ENCODE measurements at places on chromosomes 6 and 20.

GRCh38 chr20:4350096-4350495, 334.7 kb upstream of the RNF24 start:
- DNase-seq: no peak

DNA sequence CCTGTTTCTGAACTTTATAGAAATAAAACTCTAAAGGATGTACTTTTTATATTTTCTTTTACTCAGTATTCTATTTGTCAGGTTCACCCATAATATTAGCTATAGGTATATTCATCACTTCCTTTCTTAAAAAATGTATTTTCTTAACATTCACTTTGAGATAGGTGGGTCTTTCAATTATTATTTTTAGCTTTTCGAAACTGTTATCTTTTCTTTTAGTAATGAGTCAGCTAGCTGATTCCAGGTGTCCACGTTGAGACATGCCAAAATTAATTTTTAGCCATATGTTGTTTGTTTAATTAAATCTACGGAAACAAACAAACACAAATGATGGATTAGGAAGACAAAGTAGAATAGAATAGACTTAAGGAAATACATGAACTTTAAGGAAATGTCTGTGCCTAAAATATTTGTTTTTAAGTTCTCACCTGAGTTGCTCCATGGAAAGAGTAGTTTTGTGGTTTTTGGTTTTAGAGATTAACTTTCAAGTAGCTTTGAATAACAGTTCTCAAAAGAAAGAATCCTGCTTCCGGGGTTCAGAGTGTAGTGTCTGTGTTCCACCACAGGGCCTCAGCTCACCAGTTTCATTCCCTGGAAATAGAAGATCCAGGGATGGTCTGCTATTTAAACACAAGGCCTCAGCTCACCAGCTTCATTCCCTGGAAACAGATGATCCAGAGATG, 435.0 kb downstream of the HAO1 start:
- DNase-seq: no peak

- no peak for DNase-seq
These were observed 55.1 kb downstream of the TBXT start for GRCh38 chr6:166112580-166112979.

GRCh38 chr6:160010067-160010466, 41.2 kb downstream of the IGF2R start:
- DNase-seq: no peak

DNA sequence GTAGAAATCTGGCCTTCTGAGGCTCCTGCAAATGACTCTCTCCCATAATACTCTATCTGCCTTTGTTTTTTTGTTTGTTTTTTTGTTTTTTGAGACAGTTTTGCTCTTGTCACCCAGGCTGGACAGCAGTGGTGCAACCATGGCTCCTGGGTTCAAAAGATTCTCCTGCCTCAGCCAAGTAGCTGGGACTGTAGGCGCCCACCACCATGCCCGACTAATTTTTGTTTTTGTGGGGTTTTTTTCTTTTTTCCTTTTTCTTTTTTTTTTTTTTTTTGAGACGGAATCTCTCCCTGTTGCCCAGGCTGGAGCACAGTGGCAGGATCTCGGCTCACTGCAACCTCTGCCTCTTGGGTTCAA, 16.6 kb upstream of the STK38 start:
- DNase-seq: no peak

- peak; percentile 50 for DNase-seq
These were observed 39.0 kb downstream of the NCOA3 start for GRCh38 chr20:47540443-47541354.

DNA sequence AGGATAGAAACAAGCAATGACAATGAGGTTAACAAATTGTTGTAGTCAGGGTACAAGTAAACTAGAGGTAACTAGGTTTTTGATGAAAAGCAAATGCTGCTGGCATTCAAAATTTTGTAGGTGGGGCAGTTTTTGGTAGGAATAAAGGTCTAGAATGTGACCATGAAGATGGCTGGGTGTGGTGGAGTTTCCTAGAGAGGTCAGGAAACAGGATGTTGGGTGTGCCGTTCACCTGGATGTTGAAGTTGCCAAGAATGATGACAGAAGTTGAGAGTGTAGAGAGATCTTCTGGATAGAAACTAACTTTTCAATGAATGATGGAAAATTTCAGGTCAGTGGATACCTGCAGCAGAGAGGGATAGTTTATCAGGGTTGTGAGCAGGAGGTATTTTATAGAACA, 22.7 kb downstream of the MAPK14 start:
- DNase-seq: no peak

DNA sequence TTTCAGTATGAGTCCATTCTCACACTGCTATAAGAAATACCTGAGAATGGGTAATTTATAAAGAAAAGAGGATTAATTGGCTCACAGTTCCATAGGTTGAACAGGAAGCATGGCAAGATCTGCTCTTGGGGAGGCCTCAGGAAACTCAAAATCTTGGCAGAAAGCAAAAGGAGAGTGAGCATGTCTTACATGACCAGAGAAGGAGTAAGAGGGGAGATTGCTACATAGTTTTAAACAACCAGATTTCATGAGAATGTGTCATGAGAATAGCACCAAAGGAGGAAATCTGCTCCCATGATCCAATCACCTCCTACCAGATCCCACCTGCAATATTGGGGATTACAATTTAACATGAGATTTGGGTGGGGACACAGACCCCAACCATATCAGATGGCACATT, 672.4 kb downstream of the HTR1B start:
- no peak for DNase-seq

- peak; percentile 82 for DNase-seq
These were observed 27.3 kb downstream of the PKIG start for GRCh38 chr20:44609516-44610312.

DNA sequence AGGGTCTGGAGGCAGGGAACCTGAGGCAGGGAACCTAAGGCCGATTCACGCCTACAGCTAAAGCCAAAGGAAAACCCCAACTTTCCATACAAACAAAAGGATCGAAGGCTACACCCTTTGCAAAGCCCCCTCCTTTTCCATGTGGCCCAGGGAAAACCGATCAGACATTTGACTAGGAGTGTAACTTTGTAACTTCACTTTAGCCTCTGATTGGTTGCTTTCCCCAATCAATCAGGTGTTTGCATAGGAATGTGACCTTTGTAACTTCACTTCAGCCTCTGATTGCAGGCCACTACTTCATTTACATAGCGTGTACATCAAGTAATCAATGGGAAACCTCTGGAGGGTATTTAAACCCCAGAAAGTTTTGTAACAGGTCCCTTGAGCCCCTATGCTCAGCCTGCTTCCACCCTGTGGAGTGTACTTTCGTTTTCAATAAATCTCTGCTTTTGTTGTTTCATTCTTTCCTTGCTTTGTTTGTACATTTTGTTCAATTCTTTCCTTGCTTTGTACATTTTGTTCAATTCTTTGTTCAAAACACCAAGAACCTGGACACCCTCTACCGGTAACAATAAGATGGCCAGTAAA, 43.3 kb downstream of the CHD6 start:
- DNase-seq: no peak

DNA sequence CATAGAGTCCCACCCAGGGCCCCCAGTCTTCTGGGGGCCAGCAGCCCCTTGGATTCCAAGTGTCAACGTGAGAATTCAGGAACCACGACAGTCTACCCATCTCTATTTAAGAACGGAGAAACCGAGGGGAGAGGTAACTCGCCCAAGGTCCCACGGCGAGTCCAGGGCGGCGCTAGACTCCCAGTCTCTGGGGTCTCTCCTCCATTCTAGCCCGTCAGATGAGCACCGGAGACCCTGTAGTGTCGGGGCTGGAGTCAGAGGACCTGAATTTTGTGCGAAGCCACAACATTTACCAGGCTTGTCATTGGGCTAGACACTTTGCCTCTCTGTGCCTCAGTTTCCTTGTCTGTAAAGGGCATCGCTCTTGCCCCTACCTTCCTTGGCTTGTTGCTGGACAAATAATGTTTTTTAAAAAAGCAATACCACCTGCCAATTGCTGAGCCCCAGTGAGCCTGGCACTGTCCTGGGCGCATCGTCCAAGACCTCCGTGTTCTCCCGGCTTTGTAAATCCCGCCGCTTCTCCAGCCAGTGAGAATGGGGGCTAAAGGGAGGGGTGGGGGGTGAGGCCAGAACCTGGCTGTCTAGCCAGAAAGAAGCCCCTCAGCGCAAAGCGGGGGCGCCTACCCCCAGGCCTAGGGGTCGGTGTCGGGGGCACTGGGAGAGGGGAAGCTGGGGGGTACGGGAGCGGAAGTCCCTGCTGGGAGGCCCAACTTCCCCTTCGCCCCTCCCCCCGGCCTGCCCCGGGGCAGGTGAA, 91.7 kb downstream of the NCR2 start:
- no peak for DNase-seq

DNA sequence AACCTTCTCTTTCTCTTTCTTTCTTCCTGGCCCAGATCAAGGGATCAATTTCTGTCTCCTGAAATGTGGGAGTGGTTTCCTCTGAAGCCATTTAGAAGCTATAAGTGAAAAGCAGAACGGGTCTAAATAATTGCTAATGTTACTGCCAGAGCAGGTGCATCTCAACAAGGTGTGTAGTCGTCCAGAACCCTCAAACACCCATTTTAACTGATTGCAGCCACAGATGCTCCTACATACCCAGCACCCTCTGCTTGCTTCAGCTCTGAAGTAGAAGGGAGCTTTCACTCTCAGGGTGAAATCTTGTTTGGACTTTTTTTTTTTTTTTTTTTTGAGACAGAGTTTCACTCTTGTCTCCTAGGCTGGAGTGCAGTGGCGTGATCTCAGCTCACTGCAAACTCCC, 592.1 kb upstream of the ARID1B start:
- no peak for DNase-seq

DNA sequence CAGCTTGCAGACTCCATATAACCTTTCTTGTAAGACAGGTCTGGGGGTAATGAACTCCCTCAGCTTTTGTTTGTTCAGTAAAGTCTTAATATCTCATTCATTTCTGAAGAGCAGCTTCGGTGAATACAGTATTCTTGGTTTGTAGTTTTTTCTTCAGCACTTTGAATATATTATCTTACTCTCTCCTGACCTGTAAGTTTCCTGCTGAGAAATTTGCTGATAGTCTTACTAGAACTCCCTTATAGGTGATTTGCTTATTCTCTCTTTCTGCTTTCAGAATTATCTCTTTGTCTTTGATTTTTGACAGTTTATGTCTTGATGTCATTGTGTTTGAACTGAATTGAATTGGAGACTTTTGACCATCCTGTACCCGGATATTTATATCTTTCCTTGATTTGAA, 35.3 kb upstream of the SLC22A3 start:
- no peak for DNase-seq

- DNase-seq: no peak
These were observed 11.0 kb upstream of the BPIFB4 start for GRCh38 chr20:33068251-33068939.

GRCh38 chr6:166598441-166599138, 12.1 kb upstream of the RAMACL start:
- DNase-seq: no peak

- no peak for DNase-seq
These were observed 129.9 kb upstream of the ARID1B start for GRCh38 chr6:156647140-156647784.

GRCh38 chr6:108777536-108777935, 70.7 kb upstream of the ARMC2 start:
- DNase-seq: no peak

GRCh38 chr6:90369024-90369519, 72.4 kb upstream of the BACH2 start:
- DNase-seq: peak; percentile 68

- no peak for DNase-seq
These were observed 331.3 kb downstream of the ZFAND3 start for GRCh38 chr6:38150681-38151296.

DNA sequence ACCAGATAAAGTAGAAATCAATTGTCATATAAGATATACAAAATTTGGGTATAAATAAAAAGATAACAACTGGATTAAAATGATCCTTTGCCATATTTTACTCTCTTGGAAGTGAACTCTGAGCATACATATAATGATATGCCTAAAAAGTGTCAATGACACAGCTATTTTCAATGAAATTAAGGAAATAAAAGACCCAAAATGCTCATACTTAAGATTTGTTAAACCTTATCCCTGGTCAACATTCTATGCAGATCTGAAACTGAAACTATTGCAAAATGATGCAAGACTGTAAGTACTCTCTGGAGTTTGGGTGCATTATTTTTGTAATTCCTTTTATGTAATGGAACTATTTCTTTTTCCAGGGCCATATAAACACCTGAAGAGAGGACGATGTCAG, 119.0 kb upstream of the SGK1 start:
- DNase-seq: no peak

- DNase-seq: no peak
These were observed 59.2 kb upstream of the FNDC1 start for GRCh38 chr6:159110013-159110412.

GRCh38 chr20:51076786-51077685, 54.1 kb upstream of the KCNG1 start:
- DNase-seq: no peak

- DNase-seq: peak; percentile 17
These were observed 4.4 kb upstream of the PLCB1 start for GRCh38 chr20:8127553-8128255.

- no peak for DNase-seq
These were observed 35.7 kb downstream of the OGFRL1 start for GRCh38 chr6:71324194-71324785.

Measured in GM13976 (cell line).